Endothelial cell (in vitro differentiated cells): ENCODE measurements at places on chromosomes 3 and 15.

DNA sequence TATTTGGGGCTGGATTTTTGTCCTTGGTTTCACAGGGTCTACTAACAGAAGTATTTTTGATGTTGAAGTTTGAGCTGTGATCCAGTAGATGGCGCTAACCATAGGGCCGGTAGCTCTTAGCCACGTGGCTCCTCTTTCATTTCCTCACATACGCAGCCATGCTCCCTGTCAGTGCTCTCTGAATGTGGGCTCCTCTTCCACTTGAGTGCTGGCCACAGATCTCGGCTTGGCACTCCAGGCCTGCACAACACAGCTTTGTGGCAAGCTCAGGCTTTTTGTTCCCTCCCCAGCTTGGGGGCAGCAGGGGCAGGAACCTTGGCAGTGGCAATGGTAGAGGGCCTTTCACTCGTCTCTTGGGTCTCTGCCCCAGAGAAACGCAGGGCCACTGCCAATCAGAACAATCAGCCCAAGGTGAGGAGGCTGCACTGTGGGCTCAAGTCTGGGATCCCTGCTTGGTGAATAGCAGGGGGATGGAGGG lies 18.6 kb upstream of the DNAAF4 start:
- DNase-seq, result no peak

DNA sequence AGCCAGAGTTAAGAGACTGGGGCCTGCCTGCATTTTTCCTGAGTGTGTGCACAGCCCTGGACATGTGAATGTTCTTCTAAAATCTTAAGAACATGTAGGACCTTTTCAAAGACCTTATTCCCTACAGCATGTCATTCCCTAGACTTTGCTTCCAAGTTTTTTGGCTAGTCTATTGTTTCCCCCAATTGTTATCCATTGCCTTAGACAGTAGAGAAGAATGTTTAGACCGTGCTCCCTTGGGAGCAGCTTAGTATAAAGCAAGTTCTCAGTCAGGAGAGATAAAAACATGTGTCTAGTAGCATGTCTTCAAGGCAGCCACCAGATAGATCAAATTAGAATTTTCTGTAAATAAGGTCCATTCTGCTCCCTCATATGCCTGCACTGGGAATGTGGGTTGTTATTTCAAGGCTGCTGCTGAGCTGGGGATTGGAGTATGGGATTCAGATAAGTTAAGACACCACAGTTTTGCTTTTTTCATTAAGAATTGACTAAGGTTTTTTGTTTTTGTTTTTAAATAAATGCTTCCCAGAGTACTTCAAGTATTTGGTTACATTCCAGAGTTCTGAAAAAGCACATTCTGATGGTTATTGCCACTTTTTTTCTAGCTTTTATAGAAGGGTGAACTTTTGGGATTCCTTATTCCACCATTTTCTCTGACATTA lies 246.7 kb downstream of the RORA start:
- DNase-seq, result no peak

- no peak for DNase-seq
Measured at GRCh38 chr3:95177096-95177495, 1114.2 kb downstream of the NSUN3 start.

DNA sequence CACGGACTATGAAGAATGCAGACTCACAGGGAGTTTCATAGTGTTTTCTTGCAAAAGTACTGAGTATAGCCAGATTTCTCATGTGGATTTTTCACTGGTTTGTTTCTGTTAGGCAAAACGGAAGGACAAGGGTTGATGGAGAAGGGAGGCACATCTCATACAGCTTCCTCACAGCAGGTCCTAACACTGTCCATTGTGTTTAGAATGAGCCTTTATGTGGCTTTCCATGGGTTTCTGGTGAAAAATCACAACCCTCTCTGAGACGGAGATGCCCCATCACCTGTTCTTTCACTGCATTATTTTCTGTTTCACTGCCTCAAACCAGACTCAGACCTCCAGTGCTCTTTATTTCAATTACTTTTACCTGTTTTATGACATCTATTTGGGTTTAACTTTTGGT lies 25.0 kb upstream of the LIPC start:
- no peak for DNase-seq

DNA sequence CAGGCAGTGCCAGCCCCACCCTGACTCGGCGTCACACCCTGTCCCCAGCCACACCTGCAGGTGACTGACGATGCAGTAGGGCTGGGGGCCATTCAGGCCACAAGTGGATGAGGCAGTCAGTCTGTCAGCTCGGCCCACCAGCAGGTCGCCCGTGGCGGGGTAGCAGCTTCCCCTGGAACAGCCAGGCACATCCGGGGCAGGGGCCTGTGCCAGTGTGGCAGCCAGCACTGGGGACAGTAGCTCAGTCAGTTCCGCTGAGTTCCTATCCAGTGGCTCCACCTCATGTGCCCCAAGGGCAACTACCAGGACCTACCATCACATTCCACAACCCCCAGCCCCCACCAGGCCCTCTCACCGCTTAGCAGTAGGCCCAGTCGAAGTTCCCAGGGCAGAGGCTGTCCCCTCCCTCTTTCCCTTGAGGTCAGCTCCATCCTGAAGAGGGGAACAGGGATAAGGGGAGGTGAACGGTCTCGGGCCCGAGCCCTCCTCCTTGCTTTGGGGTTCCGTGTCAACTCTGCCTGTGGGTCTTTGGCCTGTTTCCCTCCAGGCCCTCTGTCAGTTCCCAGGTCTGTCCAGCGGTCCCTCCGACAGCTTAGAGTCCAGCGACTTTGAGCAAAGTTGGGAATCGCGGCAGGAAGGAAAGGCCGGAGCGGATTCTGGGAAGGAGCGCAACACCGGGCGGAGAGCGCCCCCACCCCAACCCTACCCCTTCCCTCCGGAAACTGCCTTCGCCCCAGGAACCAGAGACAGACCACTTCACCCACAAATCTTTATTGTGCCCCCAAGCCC lies at the start of gene LAMB2:
Gene LAMB2 (minus strand): TSS at position 614 of the 789 bp plus-strand sequence. CDS start 183 bp downstream, at position 431.
- peak; percentile 71 for DNase-seq

GRCh38 chr15:35673093-35673684 lies 127.2 kb upstream of the DPH6 start:
- peak; percentile 44 for DNase-seq

DNA sequence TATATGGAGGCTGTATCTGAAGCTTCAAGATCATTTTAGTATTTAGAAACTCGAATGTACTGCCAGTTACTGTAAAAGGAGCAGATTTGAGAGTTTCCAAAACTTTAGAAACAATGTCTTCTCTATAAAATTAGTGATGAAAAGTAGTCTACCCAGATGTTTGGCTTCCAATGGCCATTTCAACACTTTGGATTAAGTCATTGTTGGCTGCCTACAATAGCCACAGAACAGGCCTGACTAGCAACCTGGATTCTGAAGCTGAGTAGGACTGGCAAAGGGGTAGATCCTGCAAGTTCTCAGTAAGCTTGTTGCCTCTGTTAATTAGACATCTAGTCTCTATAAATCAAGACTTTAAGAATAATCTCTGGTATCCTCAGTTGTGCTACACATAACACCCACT lies 239.0 kb upstream of the KCNMB2 start:
- DNase-seq, result no peak

DNA sequence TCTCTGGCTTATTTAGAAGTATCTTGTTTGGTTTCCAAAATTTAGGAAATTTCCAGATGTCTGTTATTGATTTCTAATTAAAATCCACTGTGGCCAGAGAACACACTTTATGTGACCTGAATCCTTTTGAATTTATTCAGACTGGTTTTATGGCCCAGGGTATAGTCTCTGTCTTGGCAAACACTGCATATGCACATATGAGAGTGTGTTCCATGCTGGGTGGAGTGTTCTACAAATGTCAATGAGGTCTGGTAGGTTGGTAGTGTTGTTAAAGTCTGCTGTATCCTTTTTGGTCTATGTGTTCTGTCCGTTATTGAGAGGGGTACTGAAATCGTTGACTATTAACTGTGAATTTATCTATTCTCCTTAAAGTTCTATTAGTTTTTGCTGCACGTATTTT lies 30.2 kb downstream of the PGPEP1L start:
- DNase-seq, result no peak

GRCh38 chr3:136136454-136136853 lies 59.7 kb downstream of the MSL2 start:
- DNase-seq, result no peak

DNA sequence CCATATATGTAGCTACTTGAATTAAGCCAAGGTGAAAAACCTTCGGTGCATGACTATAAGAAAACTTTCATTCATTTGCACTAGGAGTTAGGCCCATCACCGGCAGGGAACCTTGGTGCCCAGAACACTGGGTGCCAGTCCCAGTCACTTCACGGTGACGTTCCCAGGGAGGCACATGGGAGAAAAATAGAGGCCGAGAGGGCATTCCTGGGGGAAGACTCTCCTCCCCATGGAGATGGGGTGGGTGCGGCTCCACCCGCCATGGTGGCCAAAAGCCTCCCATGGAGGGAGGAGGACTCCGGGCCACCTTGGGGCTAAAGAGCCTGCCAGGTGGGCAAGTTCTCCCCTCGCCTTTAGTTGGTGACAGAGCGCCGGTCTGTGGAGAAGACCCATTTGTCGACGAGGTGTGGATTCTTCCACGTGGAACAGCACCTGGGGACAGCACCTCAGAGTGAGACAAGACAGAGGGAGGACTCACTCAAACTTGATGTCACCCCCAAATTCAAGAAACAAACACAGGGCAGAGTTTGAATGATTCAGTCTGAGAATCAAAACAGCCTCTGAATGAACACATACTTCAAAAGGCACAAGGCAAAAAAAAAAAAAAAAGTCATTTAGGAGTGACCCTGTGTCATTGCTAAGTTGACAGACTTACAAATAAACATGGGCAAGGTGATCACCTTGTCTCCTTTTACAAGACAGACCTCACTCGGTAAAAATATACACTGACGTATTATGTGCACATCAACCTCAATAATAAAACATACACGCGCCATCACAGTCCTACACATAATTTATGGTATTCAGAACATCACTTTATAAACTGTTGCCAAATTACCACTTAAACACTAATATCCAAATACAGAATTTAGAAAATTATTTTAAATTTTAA lies 38.6 kb downstream of the ZXDC start:
- no peak for DNase-seq

- DNase-seq, result no peak
Measured at GRCh38 chr3:29164825-29165224, 116.0 kb upstream of the RBMS3 start.

GRCh38 chr3:162348912-162349311 lies 852.3 kb downstream of the OTOL1 start:
- DNase-seq, result no peak
